ENCODE measurements at places on chromosomes 1 and 21.

DNA sequence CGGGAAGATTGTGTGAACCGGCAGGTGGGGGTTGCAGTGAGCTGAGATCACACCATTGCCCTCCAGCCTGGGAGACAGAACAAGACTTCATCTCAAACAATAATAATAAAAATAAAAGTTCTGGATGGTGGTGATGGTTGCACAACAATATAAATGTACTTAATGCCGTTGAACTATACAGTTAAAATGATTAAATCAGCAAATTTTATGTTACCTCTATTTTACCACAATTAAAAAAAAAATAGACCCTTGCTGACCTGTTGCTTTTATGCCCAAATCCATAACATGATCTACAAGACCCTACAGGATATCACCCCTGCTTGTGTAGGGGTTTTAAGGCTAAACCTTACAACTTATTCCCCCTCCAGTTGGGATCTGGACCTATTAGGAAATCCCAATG lies 11.8 kb upstream of the PDIK1L start:
- no peak for DNase-seq

- DNase-seq: no peak
These were observed 52.8 kb downstream of the WNT9A start for GRCh38 chr1:227894831-227895451.

DNA sequence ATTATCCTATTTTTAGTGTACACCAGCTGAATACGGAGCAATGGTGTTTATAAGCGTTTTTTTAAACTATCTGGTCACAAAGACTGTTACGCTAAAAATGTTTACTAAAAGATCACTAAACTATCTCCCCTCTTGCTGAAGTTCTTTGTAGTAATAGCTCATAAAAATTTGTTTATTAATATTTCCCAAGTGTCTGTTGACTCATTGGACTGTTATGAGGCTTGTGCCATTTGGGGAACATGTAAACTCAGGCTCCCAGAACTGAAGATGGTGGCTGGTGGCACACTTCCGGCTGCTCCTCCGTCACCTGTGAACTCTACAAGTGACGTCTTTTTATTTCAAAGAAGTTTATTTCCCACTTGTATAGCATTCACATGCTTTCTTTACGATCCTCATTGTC lies 46.3 kb downstream of the AIDA start:
- no peak for DNase-seq

GRCh38 chr21:34986561-34987500 lies 62.3 kb downstream of the RUNX1 start:
- DNase-seq: no peak

GRCh38 chr1:89610457-89611011 lies 22.4 kb upstream of the LRRC8C start:
- DNase-seq: no peak

DNA sequence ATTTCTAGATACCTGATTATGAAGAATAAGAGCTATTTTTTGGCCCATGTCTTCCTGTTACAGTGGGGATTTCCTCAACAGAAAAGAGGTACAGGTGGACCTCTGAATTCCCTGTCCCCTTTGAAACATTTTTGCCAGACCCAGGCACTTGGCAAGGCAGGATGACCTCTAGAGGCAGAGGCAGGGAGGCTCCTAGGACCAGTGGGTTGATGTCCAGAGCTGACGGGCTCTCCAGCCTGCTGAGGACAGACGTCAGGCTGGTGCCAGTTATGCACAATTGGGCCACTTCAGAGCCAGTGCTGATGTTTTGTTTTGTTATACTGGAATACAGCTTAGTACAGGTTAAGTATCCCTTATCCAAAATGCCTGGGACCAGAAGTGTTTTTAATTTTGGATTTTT lies 18.5 kb upstream of the A3GALT2 start:
- no peak for DNase-seq

DNA sequence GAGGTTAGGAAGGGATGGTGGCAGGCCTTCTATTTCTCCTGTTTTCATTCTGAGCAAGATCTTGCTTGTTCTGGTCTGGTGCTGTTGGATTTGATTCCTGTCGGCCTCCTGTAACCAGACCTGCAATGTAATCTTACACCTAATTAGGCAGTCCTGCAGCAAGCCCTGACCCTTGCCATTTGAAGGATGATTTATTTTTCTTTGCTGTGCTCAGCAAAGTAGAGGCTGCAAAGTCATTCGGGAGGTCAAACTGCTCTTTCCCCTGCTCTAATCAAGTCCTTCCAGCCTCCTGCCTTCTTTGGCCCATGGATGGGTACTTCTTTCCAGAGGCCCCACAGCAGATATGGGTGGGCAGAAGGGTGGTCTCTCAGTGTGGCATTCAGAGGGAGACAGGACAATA lies 417.7 kb upstream of the USP24 start:
- no peak for DNase-seq

GRCh38 chr1:25111706-25112105 lies 120.6 kb downstream of the SYF2 start:
- no peak for DNase-seq

GRCh38 chr1:115277276-115277675 lies 60.8 kb downstream of the NGF start:
- DNase-seq: no peak

GRCh38 chr1:178051071-178051470 lies 42.8 kb upstream of the RASAL2 start:
- no peak for DNase-seq

GRCh38 chr1:6131561-6131960 lies 48.6 kb downstream of the CHD5 start:
- DNase-seq: no peak

GRCh38 chr1:206782448-206782847 lies 10.2 kb upstream of the IL10 start:
- DNase-seq: no peak

- no peak for DNase-seq
These were observed 326 bp downstream of the BRWD1 start for GRCh38 chr21:39313042-39313570.

DNA sequence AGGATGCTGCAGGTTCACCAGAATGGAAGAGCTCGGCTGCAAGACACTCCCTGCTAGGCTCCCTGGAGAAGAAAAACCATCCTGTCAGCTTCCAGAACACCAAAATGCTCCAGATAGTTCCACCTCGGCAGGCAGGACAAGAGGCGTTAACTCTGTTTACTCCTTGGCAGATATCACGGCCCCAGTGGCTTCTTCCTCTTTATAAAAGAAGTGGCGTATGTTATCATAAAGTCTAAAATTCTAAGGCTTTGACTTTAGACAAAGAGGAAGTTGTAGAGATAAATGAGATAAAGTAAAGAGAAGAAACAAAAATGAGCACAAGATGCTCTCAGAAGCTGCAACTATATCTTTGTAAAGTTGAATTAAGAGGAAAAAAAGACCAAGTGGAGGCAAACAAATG lies 24.3 kb upstream of the MTF1 start:
- no peak for DNase-seq

DNA sequence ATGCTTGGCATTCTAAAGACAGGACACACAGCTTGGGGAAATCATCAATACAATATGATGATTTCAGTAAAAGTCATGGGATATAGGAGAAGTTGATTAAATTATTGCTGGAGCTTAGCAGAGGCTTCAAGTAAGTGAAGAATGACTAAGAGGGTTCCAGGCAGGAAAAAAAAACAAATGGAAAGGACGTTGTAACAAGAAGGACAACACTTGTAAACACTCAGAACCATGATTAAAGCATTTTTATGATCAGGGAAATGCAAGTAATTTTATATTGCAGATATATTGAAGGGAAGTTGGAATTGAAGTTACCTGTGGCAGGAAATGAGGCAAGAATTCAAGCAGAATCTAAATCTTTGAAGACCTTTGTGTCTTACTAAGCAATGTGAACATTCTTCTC lies 602.7 kb upstream of the NEGR1 start:
- no peak for DNase-seq

DNA sequence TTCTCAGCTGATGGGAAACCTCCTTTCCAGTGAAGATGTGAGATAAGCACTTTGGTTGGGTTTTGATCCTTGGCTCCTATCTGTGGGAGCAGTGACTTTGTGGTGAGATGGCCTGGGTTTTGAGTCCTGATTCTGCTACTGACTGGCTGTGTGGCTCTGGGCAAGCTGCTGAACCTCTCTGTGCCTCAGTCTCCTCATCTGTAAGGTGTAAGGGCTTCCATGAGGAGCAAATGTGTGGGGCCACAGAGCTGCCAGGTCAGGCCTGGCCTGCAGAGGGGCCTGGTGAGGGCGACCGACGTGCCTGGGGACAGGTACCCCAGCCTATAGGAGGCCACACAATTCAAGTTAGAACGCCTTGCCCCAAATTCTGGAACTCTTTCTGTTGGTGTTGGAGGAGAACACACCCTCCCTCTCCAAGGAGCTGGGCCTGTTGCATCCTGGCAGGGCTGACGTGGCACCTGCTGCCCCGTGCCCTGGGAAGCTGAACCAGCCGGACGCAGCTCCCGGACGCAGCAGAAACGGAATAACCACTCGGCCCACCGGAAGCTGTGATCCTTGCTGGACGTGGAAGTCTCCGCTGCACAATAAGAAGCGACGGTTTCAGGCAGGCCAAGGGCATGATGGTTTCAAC lies 62.7 kb downstream of the AGPAT3 start:
- no peak for DNase-seq

- no peak for DNase-seq
These were observed 26.4 kb downstream of the KIF26B start for GRCh38 chr1:245181158-245181517.

DNA sequence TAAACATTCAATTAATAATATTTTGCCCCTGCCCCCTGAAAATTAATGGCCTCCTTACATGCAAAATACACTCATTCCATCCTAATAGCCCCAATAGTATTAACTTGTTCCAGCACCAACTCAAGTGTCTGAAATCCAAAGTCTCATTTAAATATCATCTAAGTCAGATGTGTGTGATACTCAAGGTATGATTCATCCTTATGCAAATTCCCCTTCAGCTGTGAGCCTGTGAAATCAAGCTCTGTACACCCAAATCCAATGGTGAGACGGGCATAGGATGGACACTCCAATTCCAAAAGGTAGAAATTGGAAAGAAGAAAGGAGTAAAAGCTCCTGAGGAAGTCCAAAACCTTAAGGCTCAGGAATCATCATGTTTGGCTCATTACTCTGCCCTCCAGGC lies 83.5 kb downstream of the HHAT start:
- DNase-seq: no peak

GRCh38 chr1:62962014-62962812 lies 178.3 kb downstream of the ATG4C start:
- DNase-seq: no peak

GRCh38 chr21:45894906-45895777 lies 86.4 kb upstream of the COL6A1 start:
- DNase-seq: no peak

GRCh38 chr1:97820470-97821188 lies 100.2 kb downstream of the DPYD start:
- no peak for DNase-seq

GRCh38 chr1:89866568-89866967 lies 45.7 kb downstream of the LRRC8D start:
- DNase-seq: no peak

GRCh38 chr1:183353597-183353996 lies 64.6 kb downstream of the NMNAT2 start:
- no peak for DNase-seq

- no peak for DNase-seq
These were observed 22.8 kb upstream of the ELOA start for GRCh38 chr1:23720256-23720995.

DNA sequence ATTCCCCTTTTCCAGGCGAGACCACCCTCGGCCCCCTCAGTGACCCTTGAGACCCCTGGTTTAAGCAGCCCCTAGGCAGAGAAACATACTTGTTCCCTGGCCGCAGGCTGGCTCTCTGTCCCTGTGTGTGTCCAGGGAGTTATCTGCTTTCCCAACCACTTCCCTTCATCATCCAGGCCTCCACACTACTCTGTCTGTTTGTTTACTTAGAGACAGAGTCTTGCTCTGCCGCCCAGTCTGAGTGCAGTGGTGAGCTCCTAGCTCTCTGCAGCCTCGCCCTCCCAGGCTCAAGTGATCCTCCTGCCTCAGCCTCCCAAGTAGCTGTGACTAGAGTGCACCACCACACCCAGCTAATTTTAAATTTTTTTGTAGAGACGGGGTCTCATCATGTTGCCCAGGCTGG lies 5.8 kb upstream of the VWA1 start:
- DNase-seq: no peak

GRCh38 chr1:36650200-36651065 lies 167.7 kb upstream of the CSF3R start:
- DNase-seq: no peak

- DNase-seq: no peak
These were observed 334.3 kb upstream of the LRRC7 start for GRCh38 chr1:69233463-69233862.

All from NCI-H1048 (cell line).